NCI-H510A treated with DMSO at 0.1 percent for 48 hours (cell line): ENCODE measurements at places on chromosomes 1 and 21.

DNA sequence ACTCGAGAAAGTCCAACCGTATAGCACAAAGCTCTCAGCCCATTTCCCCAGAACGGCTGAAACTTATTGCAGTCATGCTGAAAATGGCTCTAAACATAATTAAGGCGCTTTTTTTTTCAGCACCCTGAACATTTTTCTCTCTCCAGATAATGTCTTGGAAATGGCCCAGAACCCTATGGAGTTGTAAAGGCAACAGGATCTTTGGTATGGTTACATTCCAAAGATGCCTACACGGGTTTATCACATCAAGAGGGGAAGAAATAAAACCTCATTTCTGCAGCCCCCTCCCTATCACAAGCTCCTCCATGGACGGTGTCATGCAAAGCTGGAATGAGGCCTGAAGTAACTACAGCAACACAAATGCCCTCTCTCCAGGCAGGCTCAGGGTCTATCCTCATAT is 126.4 kb upstream of the GALNT2 start:
- no peak for DNase-seq

- DNase-seq = peak; percentile 18
Measured at GRCh38 chr1:103525114-103525606, 339 bp upstream of the RNPC3 start.

DNA sequence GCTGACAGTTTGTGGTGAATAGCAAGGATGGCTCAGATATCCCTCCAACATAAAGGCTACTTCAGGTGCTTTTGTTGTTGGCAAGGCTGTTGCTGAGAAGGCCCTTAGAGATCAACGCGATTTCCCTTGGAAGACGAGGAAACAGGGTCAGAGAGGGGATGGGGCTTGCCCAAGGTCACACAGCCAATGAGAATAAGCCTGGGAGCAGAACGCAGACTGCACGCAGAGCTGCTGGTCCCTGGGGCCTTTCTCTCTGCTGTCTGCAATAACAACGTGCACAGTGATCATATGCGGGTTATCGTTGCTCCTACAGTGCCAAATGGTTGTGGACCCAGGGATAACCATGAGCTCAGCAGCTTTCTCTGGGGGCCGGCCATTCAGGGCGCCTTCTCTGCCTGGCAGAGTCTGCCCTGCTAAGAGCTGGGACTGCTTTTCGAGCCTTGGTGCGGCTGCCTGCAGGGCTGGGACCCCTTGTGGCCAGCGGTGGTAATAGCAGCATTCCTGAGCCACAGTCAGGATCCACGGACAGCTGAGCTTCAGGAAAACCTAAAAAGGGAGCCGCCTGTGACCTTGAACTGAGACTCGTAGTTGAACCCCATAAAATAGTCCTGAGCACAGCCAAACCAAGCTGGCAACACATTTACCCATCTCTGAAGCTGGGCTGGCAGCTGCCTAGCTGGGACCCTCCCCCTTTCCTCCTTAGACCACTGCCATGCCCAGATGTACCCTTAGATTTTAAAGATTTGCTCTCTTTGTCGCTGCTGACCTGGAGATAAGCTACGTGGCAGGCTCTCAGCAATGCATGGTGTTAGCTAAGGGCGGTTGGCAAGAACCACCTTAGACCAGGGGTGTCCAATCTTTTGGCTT is 39.8 kb downstream of the HTR6 start:
- peak; percentile 92 for DNase-seq

- no peak for DNase-seq
Measured at GRCh38 chr1:30044656-30045144, 678.7 kb downstream of the MATN1 start.

GRCh38 chr1:183432548-183432875 is 14.3 kb upstream of the NMNAT2 start:
- DNase-seq = no peak

- no peak for DNase-seq
Measured at GRCh38 chr1:204314893-204315658, 44.7 kb downstream of the PLEKHA6 start.

DNA sequence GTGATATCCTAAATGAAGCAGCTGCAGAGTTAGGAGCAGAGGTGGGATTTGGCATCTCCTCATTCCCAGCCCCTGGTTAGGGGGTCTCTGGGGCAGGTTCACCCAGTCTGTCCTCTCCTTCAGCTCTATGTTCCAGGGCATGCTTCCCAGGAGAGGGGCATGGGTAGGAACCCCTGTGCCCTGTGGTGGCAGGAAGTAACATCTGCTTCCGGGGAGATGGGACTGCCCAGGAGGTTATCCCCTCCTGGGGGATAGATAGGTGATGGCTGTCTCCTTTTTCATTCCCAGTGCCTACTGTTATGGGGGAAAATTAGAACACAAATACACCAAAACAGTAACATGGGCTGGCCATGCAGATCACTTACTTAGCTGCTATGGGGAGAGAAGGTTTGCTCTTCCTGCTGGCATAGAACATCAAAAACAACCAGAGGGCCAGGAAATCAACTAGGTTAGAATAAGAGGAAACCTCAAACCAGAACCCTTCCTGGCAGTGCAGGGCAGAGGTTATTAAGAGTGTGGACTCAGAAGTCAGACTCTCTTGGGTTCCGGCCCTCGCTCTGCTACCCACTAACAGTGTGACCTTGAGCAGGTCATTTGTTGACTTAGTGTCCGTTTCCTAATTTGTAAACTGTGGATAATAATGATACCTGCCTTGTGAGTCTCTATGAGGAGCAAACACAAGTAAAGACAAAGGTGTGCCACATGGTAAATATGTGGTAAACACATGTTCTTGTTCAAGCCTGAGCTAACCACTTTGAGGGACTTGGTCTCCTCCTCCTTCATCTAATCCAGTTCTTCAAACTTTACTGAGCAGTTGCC is 157.8 kb upstream of the JUN start:
- no peak for DNase-seq

- DNase-seq = no peak
Measured at GRCh38 chr1:82044111-82044510, 243.4 kb downstream of the ADGRL2 start.

DNA sequence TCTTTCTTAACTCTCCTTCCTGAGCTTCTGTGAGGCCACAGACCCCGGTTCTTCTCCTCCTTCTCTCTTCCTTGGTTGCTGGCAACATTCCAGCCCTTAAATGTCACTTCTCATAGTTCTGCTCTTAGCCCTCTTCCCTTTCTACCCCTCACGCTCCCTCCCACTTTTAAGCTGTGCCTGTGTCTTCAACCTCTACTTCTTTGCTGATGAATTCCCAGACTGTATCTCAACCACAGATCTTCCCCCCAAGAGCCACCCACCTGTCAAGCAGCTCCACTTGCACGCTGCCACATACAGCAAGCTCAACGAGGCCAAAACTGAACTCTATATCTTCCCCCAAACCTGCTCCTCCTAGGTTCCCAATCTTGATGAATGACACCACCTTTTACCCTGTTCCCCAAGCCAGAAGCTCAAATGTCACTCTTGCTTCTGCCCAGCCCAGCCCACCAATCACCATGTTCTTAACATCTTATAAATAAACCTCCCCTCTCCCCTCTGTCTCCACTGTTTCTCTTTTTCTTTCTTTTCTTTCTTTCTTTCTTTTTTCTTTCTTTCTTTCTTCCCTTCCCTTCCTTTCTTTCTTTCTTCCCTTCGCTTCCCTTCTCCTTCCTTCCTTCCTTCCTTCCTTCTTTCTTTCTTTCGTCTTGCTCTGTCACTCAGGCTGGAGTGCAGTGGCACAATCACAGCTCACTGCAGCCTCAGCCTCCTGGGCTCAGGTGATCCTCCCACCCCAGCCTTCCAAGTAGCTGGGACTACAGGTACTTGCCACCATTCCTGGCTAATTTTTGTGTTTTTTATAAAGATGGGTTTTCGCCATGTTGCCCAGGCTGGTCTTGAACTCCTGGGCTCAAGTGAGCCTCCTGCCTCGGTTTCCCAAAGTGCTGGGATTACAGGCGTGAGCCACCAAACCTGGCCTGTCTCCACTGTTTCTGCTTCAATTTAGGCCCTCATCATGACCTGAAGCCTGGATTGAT is 19.8 kb upstream of the PTP4A2 start:
- no peak for DNase-seq

GRCh38 chr1:97139512-97139911 is 417.9 kb downstream of the PTBP2 start:
- no peak for DNase-seq

- no peak for DNase-seq
Measured at GRCh38 chr21:37945036-37945435, 28.8 kb upstream of the KCNJ6 start.

GRCh38 chr1:77319036-77319705 is 37.4 kb downstream of the AK5 start:
- no peak for DNase-seq

DNA sequence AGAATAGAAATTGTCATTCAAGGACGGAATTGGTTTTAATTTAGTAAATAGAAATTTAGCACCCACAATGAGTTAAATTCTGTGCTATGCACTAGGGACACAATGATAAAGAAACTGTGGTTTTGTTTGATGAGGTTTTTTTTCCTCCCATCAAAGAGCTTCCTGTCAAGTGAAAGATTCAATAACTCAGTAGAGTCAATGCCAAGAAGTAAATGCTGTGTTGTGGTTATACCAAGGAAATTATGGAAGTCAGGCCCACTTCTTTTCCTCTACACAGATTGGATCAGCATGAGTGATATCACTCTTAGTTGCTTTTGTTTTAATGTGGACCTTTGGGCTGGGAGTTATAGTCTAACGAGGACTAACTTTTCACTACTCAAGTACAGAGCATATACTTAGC is 1269.6 kb upstream of the ADGRL2 start:
- DNase-seq = no peak

DNA sequence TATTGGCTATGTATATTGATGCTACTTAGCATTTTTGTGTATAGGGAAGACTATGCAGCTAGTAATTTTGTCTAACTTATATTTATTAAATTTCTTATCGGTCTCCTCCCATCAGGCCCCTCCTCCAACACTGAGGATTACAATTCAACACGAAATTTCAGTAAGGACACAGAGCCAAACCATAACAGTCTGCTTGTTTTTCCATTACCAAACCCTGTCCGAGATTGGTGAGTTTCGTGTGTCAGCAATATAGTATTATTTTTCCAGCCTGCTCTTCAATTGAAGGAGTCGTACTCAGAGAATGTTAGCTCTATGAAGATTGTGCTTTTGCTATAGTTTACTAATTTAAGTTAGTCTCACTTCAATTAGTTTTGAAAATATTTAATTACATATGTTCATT is 1495.3 kb downstream of the MRPL39 start:
- no peak for DNase-seq

- DNase-seq = no peak
Measured at GRCh38 chr21:19844334-19844733, 1153.9 kb upstream of the NCAM2 start.

- no peak for DNase-seq
Measured at GRCh38 chr1:211493133-211493871, 1.3 kb upstream of the RD3 start.

GRCh38 chr1:24130385-24130784 is 12.6 kb downstream of the IL22RA1 start:
- no peak for DNase-seq

GRCh38 chr21:43024439-43025136 is 50.2 kb downstream of the PKNOX1 start:
- no peak for DNase-seq

DNA sequence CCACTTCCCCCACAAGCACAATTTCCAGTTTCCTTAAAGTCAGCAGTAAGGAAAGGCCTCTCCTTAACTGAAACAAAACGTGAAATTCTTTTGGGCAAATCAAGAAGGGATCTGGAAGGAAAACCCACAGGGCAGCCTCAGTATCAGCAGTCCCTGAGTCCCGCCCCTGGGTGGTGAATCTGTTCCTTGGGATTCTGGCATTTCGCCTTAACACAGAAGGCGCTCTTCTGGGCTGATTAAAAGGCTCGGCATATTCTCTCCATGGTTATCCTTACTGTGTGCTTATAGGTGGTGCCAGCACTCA is 12.2 kb upstream of the RAB4A start:
- DNase-seq = no peak

GRCh38 chr1:154923695-154924094 is 12.8 kb downstream of the PMVK start:
- DNase-seq = no peak

GRCh38 chr1:100832694-100833428 is 61.8 kb downstream of the EXTL2 start:
- no peak for DNase-seq

GRCh38 chr1:163213626-163214025 is 10.9 kb upstream of the RGS5 start:
- DNase-seq = no peak

- no peak for DNase-seq
Measured at GRCh38 chr1:59123081-59123681, 173.7 kb upstream of the FGGY start.

DNA sequence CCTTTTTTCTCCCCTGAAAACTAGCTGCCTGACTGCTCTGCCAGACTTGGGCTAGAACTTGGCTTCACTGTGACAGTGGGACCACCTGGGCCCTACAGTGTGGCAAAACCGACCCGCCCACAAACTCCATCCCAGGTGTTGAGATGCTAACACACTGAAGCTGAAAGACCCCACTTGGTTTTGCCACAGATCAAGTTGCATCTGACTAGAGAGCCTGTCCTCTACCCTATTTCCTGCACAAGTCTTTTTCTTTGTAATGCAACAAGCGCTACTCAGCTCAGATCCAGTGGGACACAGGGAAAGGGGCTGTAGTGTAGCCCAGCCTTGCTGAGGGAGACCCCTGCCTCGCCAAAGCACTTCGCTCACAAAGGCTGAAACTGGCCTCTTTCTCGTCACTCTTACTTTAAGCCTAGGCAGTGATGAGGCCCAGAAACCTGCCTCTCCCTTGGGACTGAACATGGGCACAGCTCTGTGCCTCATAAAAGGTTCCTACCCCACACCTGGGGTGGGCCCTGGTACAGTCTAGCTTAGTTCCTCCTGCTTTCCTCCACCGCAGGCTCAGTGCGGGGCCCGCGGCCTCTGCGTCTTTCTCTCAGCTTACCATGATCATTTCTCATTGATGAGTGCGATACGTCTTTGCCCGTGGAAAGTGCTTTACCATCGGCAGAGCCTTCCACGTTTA is 9.7 kb downstream of the ALPL start:
- DNase-seq = no peak

GRCh38 chr1:157183870-157184269 is 45.7 kb upstream of the ETV3 start:
- no peak for DNase-seq

- DNase-seq = peak; percentile 45
Measured at GRCh38 chr1:60637651-60638050, 444.7 kb upstream of the NFIA start.

GRCh38 chr1:118982821-118983557 is 5.2 kb downstream of the TBX15 start:
- no peak for DNase-seq

DNA sequence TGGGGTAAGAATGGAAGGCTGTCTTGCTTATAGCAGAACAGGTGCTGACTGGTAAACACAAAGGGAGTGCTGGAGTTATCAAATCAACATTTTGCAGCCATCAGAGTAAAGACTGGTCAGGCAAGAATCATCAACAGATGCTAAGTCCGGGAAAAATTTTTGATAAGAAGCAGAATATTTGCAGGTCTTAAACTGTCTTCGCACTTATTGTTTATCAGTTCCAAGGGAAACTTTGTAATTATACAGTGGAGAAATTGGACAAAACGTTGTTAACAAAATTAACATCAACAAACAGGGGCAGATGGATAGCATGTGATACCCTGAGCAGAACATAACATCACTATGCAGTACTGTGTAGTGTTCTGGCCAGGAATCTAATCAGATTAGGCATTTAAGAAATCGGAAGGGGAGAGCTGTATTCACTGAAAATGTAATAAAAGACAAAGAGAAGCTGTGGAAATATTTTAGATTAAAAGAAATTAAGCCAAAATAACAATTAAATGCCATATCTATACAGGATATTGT is 127.1 kb downstream of the DAB1 start:
- no peak for DNase-seq

- DNase-seq = no peak
Measured at GRCh38 chr1:150789396-150789795, 18.7 kb downstream of the CTSK start.

GRCh38 chr1:8026153-8026975 is at the start of gene ERRFI1:
TSS of gene ERRFI1 (minus strand) at chr1:8026309. CDS start at chr1:8015619, 10,690 bp downstream.
- peak; percentile 99 for DNase-seq
